ENCODE measurements at places on chromosomes 6 and 20.
A peak's percentile ranks its signal among the peaks of the same experiment; 100 is the strongest.

DNA sequence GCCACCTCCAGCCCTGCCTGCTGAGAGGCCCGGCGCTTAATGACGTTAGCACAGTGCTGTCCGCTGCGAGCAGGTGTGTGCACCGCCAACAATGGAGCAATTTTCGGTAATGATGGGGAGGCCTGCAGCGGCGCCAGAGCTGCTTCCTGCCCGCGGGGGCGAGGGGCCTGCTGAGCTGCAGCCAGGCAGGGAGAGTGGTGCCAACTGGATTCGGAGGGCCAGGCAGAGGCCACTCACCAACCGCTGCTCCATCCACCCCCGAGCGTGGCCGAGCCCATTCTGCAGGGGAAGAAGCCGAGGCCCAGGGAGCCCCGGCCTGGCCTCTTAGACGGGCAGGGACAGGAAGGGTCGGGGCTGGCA is 9.6 kb downstream of the HRH3 start:
- DNase-seq = no peak

GRCh38 chr6:143141442-143141841 is 80.8 kb downstream of the AIG1 start:
- no peak for DNase-seq

DNA sequence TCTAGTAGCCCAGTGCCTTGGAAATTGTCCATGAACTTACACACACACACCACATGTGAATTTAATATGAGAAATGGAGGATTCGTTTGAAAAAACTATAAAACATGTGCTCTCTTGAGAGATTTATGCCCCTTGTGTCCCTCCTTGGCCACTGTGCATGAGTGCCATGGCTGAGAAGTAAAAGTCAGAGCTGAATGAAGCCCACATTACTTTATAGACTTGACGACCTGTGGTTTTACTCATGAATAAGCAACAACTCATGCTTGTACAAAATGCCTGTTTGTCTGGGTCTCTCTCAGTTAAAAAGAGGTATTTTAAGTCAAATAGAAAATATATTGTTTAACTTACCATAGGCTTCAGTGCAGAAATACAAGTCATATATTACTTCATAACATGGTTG is 102.7 kb downstream of the KCNQ5 start:
- DNase-seq = no peak

GRCh38 chr20:45959126-45959525 is 12.9 kb downstream of the ZNF335 start:
- no peak for DNase-seq

GRCh38 chr6:142902636-142903053 is 42.3 kb downstream of the HIVEP2 start:
- DNase-seq = no peak

- DNase-seq = no peak
Observed at GRCh38 chr6:131694832-131695426, 6.3 kb downstream of the OR2A4 start.

- DNase-seq = no peak
Observed at GRCh38 chr20:25148181-25148981, 47.1 kb upstream of the ENTPD6 start.

GRCh38 chr6:109816452-109817374 is 125.6 kb downstream of the FIG4 start:
- peak; percentile 81 for DNase-seq

- no peak for DNase-seq
Observed at GRCh38 chr20:16764560-16764959, 16.4 kb downstream of the OTOR start.

GRCh38 chr20:23046431-23046830 is 3.0 kb downstream of the THBD start:
- no peak for DNase-seq

DNA sequence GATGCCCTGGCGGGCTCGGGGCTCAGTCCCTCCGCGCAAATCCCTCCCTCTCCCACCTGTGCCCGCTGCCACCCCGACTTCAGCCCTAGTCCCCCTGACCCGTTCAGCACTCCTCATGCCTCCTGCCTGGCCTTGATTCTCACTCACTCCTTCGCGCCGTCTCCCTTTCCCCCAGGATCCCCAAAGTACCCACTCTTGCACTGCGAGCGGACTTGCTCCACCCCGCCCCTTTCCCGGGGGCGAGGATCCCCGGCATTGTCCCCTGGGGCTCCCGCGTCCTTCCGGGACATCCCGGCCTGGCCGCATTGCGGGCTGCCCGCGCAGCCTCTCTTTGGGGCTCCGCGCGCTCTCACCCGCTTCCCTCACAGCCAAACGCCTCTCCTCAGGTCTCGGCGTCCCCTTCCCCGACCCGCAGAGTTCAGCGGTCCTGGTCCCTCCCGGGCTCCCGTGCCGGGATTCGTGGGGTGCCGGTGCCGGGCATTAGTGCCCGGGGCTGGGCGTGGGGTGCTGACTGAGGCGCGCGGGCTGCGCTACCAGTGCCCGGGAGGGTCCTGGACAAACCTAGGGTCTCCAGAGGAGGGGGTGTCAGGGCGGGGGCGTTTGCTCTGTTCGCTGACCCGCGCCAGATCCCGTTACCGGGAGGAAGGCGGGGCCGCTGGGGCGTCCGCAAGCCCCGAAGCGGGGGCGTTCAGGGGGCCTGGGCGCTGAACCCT is 45.5 kb upstream of the SUPT3H start:
- no peak for DNase-seq

GRCh38 chr6:105949869-105950268 is 136.3 kb upstream of the PRDM1 start:
- no peak for DNase-seq

DNA sequence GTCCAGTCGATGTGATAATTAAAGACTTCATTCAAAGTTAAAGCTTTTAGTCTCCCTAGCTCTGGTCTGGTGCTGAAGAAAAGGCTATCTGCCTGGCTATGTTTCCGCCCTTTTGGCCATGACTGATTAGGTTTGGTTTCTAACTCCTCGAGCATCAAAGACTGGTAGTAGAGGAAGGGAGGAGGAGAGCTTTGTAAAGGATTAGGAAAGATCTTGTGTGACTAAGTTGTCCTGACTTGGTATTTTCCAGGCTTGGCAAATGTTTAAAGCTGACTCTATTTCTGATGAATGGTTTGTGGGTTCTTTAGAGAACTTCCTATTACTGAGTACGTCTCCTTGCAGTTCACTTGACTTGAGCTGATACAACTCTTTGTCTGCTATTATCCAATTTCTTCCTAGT is 312.9 kb downstream of the GJA1 start:
- DNase-seq = no peak

DNA sequence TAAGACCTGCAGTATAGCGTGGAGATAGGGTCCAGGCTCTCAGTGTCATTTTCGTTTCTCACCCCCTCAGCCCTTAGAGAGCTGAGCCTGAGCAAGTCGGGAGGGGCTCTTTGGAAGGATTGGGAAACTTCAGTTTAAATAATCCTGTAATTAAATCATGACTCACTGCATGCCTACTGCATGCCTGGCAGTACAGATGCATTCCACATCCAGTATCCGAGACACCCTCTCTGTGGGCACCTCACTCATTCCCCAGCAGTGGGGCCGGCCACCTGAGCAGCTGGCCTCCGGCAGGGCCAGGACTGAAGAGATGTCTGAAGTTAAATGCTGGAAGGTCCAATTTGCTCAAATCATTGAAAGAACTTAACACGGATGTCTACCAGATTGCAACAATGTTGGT is 316.6 kb downstream of the THBS2 start:
- no peak for DNase-seq

DNA sequence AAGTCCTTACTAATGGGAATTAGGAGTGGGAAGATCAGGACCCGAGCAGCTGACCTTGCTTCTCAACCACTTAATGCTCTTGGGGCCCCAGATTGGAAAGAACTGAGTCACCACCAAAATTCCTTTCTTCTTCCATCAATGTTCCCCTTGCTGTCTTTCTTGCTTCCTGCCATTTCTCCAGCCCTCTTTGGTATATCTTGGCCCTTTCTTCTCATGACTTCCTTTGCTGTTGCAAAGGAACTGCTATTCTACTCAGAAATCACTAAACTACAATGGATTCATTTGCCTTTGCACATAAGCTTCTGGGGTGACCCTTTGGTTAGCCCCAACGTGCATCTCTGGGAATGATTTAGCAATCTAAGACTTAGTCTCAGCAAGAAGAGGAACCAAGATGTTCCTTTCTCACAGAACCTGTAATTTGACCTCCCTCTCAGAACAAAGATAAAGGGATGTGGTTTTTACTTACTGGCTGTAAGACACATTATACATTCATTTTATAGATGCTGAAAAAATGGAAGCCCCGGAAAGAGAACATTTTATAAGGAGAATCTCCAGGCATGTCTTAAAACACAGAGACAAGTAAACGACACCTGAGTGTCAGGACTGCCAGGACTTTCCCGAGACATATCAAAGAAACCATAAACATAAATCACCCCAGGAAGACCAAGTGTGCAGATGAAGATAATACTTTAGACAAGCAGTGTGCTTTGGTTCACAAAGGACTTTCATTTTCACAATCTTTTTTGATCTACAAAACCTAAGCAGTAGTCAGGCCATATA is 99.0 kb upstream of the TNFAIP3 start:
- DNase-seq = no peak

- no peak for DNase-seq
Observed at GRCh38 chr6:42368181-42368580, 83.5 kb downstream of the TRERF1 start.

DNA sequence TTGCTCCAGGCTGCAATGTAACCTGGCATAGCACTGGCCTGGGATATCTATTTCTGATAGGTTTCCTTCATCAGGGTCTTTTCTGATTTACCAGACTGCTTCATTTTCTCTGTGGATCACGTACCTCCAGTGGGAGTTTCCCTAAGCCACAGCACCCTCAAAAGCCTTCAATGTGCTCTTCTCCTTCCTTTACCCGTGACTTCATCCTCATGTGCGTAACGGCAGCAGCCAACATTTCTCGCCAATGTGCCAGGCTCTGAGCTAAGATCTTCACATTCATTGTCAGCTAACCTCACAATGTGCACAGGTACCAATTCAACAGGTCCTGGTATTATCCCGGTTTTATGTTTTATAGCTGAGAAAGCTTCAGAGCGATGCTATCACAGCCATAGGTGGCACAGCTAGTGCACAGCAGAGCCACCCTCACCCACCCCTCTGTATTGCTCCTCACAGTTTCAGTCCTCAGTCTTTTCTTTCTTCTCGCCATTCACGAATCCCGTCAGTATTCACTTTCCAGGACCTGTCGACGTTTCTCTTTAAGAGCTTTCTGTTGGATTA is 58.2 kb downstream of the TNFAIP3 start:
- DNase-seq = no peak

DNA sequence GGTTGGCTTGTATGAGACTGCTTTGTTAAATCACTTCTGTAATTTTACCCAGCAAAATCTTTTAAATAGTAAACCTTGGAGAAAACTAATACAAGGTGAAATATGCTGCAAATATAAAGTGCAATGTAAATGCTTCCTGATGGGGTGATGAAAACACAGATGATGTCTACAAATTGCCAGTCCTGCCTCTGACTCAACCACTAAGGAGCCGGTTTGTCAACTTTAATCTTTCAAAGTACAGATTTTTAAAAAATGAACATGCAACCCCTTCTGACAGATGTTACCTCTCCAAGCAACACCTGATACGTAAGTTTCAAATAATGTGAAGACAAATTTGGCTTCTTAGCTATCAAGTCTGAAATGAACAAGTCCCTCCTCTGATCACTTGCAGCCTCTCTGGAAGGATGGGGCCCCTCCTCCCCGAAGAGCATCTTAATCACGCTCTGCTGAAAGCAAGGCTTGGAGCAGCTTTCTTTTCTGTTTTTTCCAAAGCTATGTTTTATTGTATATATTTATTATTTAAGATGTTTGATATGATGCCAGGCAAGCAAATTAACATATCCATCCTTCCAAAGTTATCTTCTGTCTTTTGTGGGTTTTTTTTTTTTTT is 196.0 kb downstream of the MYLK4 start:
- DNase-seq = no peak

- no peak for DNase-seq
Observed at GRCh38 chr6:86820750-86821149, 116.6 kb upstream of the HTR1E start.

DNA sequence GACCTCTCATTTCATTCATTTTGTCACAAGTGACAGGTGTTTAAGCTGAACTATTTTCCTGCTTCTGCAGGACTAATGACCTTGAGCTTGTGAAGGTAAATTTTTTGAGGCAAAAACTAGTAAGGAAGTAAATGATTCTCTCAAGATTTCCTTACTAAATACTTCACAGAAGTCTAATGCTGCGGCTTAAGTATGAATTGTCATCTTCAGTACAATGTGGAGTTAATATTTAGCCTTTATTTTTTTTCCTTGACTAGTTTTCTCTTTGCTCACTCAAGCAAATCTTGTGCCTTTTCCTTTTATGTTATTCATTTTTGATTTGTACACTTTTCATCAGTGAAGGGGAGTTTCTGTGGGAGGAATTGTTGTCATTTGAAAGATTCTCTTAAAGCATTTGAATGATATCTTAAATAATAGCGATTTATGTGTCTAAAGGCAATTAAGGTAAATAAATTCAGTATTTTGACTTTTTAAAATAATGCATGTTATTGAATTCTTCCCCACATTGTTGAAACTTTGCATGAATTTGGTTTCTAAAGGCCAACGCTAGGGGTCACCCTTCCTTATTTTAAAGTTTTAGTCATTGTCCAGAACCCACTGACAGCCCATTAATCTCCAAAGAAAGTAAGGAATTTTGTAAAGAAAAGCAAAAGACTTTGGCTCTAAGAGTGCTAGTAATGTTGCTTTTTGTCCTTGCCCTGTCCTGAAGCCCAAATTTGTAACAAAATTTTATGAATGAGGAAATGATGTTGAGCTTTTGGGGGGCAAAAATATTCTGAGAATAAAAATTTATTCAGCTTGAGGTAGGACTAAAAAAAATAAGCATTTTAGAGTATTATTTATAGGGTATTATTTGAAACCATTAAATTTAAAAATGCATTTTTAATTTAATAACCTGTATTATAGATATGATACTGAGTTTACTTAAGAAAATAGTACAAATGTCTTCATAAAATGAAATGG is 157.4 kb upstream of the LAMA2 start:
- no peak for DNase-seq

DNA sequence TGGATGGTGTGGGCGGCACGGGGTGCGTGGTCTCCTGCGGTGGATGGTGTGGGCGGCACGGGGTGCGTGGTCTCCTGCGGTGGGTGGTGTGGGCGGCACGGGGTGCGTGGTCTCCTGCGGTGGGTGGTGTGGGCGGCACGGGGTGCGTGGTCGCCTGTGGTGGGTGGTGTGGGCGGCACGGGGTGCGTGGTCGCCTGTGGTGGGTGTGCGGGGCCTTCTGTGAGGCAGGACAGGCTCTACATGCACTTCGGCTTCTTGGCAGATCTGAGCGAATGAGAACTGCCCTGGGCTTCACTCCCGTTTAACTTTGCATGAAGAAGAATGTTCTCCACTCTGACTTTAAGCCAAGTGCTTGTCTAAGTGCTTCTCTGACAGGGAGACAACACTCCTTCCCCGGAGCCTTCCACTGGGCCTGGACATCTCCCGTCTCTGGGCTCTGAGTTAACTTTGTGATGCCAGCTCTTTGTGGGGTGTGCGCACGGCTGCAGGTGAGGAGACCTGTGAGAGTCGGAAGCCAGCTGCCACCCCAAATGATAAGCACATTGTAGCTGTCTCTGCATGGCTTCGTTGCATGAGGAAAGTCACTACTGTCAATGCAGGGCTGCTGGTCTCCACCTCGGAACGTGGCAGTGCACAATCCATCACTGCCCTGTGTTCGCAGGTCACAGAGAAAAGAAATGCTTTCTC is 244.8 kb downstream of the DLL1 start:
- DNase-seq = no peak

GRCh38 chr6:3603340-3604130 is 146.7 kb upstream of the SLC22A23 start:
- no peak for DNase-seq

GRCh38 chr20:37259865-37260264 is 1.7 kb downstream of the GHRH start:
- DNase-seq = peak; percentile 43

- DNase-seq = no peak
Observed at GRCh38 chr6:169144356-169144755, 109.3 kb downstream of the THBS2 start.

Measured in NCI-H187 treated with DMSO at 0.1 percent for 48 hours (cell line).